ENCODE measurements at places on chromosomes 1 and 21.

GRCh38 chr1:54813485-54814125 lies 12.5 kb upstream of the TTC22 start:
- DNase-seq: no peak

- no peak for DNase-seq
Measured at GRCh38 chr21:45244799-45245340, 42.8 kb downstream of the POFUT2 start.

GRCh38 chr1:193525411-193525810 lies 339.0 kb upstream of the B3GALT2 start:
- DNase-seq: no peak

GRCh38 chr1:229579059-229579673 lies 20.7 kb upstream of the ABCB10 start:
- peak; percentile 59 for DNase-seq

DNA sequence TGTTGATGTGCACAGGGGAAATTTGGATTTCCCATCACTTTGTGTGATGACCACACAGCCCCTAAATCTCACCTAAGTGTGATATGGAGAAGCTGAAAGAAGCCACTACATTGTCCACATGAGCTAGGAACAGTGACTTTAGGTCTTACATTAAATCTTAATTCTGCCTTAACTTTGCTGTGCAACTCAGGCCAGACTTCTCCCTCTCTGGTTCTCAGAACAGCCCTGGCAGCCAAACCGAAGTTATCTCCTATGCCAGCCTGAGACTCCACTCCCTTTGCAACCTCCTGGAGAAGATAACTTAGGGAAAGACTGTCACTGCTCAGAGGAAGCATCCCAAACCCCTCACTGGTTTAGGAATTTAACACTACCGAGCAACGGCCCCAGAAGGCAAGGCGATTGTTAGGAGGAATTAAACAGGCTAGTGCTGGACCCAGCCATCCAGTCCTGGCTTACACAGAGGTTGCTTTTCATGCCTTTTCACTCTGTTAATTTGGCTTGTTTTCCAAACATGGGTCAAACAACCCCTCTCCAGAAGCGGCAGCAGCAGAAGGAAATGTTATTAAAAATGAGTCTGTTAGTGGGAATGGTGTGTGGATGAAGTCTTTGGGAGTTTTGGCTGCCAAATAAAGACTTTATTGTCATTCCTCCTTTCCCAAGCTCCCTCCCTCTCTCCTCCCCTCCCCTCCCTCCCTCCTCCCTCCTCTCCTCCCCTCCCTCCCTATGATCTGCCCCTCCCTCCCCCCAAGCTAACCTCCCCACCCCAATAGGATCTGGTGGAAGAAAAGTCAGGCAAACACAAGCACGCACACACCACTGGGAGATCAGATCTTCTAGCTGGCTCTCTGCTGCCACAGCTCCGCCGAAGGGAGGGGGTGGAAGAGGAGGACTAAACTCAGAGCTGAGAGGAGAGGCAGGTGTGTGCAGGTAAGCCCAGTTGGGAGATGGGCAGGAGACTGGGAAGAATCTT lies at the start of gene PRELP:
TSS of gene PRELP (plus strand) at position 795 of the 970 bp plus-strand sequence. CDS start 7,379 bp downstream, outside the sequence.
- DNase-seq: no peak

GRCh38 chr1:82162486-82163420 lies 362.0 kb downstream of the ADGRL2 start:
- DNase-seq: no peak

DNA sequence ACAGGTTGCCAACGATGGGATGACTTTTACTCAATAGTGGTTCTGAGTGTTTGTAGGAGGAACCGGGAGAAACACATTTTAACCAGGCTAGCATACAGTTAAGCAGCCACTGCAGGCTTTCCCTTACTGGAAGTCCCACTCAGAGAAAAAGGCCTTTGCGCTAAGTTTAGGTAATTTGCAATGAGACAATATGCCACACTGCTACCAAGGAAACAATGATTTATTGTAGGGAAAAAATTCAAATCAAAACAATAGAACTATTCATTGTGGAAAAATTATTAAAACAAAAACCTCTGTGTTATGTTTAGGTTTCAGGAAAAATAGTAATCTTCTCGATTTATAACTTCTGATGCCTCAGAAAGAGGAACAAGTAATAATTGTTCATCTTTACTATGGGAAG lies 51.4 kb upstream of the CR2 start:
- DNase-seq: no peak

DNA sequence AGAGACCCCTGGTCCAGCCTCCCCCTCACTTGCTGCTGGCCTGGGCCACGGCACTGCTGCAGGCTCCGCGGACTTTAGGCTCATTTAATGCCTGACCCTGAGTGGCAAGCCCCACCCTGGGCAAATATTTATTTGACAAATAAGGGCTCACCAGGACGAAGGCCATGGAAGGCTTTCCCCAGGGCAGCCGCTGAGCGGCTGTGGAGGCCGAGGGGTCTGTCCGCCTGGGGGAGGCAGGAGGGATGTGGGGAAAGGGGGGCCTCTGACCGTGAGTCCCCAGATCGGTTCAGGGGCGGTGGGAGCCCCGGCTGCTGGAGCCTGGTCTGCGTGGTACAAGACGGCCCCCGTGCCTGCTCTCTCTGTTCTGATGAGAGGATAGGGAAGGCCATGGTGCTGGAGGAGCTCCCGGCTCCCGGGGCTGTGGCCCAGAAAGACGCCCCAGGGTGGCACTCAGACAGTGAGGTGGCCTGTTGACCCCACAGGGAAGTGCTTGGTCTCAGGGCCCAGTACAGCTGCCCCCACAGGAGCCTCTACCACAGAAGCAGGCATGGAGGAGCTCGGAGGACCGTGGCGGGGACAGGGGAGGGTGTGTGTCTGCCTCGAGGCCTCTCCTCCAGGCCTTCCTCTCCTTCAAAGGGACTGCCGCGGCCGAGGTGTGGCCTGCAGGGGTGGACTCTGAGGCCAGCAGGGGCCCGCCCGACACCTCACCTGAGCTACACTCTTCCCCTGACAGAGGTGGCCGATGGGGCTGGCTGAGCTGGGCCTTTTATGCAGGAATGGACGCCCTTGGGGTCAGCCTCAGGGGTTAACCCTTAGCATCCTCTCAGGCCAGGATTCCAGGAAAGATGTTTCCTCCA lies 9.1 kb upstream of the C1orf159 start:
- DNase-seq: no peak

DNA sequence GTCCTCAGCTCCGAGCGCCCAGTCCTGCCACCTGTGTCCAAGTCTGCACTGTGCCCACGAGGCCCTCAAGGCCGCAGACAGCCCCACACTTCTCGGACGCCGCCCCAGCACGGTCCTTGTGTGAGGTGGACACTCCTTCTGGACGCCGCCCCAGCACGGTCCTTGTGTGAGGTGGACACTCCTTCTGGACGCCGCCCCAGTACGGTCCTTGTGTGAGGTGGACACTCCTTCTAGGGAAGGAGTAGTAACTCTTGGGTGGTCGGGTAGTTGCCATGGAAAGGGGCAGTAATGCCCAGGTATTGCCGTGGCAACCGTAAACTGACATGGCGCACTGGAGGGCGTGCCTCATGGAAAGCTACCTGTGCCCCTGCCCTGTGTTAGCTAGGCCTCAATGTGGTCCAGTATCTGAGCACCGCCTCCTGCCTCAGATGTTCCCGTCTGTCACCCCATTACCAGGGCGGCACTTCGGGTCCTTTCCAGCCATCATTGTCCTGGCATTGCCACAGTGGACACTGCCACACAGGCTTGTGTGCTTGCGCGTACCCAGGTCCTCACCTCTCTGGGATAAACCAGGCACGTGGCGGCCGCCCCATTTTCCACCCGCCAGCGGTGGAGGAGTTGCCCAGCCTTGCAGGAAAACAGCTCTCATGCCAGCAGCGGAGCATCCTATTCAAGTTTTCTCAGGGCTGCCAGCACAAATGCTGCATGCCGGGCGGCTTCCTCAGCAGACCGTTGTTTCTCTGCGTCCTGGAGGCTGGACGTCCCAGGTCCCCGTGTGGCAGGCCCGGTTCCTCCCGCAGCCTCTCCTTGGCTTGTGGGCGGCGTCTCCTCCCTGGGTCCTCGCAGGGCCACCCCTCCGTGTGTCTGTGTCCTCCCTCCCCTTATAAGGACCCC lies 40.8 kb upstream of the POFUT2 start:
- no peak for DNase-seq

- no peak for DNase-seq
Measured at GRCh38 chr1:8831340-8831739, 13.9 kb upstream of the RERE start.

DNA sequence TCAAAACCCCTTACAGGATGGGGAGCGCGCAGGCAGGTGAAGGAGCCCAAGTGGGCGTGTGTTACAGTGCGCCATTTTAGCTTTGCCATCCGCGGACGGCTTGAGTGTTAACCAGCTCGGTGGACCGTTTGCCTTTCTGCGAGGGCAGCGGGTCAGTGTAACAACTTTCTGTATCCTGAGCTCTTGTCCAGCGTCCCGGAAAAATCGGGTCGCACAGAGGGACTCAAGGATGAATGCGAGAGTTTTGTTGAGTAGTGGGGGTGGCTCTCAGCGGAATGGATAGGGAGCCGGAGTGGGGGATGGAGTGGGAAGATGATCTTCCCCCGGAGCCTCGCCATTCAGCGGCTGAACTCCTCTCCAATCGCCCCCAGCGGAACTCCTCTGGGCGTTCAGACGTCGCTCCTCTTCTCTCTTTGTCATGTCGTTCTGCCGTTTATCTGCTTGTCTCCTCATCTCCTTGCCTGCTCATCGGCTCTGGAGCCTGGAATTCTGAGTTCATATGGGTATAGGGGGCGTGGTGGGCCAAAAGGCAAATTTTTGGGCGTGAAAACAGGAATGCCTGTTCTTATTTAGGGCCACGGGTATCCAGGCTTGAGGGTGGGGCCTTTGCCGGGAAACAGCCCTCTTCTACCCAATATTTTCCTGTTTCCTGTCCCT lies 295.4 kb downstream of the CTH start:
- no peak for DNase-seq

DNA sequence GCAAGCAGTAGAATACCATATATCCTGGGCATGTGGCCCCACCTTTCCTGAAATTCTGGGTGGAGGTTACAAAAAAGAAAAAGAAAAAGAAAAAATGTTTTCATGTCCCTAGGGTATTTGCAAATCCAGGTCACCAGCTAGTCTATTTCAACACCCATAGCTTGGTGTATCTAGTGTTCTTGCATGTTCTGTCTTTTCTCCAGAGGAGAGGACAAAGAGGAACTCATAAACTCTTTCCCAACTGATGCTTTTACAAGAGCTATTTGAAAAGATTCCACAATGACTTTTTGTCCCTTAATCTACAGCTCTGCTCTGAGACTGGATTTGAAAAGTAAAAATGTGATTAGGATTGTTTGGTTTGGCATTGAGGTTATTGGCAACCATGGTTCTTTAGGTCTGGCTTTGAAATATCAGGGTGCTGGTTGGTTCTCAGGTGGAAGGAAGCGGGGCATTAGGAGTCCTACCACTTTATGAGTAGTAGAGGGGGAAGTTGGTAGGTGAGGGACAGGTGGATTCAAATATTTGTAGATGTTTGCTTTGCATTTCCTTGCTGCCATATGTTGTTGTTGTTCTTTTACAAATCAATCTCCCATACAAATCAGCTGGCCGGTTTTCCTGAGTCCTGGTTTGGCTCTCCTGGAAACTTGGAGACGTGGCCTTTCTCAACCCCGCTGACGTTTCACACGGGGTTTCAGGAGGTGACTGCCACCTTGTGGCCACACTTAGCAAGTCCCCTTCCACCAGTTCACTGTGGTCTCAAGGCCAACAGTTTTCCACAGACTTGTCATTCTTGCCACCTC lies 126.7 kb upstream of the KIAA0040 start:
- peak; percentile 72 for DNase-seq

GRCh38 chr21:38228115-38228514 lies 28.7 kb upstream of the KCNJ15 start:
- no peak for DNase-seq

GRCh38 chr1:205914155-205914507 lies 29.1 kb downstream of the SLC26A9 start:
- DNase-seq: no peak

- no peak for DNase-seq
Measured at GRCh38 chr1:229114315-229114714, 156.6 kb upstream of the RAB4A start.

DNA sequence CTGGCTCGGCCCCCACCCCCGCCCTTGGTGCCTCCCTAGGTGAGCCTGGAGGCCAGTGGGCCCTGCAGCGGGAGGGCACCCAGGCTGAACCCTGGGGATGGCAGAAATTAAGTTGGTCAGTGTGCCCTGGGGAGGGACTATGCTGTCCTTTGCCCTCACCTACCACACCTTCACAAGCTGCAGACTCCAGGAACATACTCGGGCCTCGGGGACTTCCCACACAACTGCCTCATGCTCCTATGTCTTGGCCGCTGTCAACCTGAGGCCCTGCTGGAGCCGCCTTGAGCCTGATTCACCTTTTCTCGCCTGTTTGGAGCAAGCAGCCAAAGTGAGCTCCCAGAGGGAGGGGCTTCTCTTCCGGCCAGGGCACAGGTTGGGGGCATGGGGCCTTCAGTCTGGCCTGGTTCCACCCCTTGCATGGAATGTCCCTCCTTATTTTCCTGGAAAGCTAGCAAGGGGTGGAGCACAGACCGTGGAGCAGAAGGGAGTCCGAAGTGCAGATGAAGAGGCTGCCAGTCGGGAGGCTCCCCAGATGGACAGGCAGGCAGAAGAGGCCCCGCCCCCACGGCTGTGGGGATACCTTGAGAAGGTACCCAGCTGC lies 24.7 kb downstream of the KNCN start:
- DNase-seq: no peak

DNA sequence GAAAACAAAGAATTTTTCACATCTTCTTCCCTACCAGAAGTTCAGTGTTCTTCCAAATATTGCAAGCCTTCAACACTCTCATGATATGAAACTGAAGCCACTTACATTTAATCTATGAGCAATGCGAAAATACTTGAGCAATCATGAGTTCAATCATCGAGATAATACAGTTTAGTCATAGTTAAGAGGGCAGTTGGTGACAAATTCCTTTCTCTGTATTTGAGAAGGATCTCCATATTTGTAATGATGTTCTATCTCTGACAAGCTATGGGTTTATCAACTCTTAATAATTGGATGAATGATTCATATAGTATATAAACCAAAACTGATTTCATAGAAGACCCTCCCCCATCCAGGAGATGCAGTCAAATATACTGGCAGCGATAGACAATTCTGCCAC lies 29.7 kb upstream of the PYHIN1 start:
- no peak for DNase-seq

- no peak for DNase-seq
Measured at GRCh38 chr1:69121723-69122122, 446.0 kb upstream of the LRRC7 start.

DNA sequence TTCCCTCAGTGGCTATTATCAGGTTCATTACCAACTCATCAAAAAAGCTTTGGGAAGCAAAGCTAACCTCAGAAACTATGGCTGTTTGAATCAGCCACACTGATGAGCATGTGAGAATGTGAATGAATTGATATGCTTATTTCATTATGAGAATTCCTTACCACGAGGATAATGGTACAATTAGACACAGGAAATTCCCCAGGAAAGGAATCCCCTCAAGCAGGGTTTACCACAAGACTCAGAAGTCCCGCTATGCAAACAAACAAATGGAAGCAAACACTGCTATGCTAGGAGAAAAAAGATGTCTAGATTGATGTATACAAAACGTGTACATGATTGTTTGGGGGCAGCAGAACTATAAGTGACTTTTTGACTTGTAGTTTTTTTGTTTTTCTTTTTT lies 205.0 kb downstream of the HMCN1 start:
- no peak for DNase-seq

GRCh38 chr1:226457307-226457712 lies 49.4 kb upstream of the PARP1 start:
- DNase-seq: no peak

GRCh38 chr1:201678264-201679101 lies 139.6 kb downstream of the NAV1 start:
- no peak for DNase-seq

GRCh38 chr1:1344655-1345361 lies 4.4 kb downstream of the DVL1 start:
- DNase-seq: no peak

All from GM20000 (cell line).